ENCODE measurements at places on chromosomes 6 and 20.

- DNase-seq, result no peak
Observed at GRCh38 chr6:158313989-158314388, 1.7 kb downstream of the TULP4 start.

DNA sequence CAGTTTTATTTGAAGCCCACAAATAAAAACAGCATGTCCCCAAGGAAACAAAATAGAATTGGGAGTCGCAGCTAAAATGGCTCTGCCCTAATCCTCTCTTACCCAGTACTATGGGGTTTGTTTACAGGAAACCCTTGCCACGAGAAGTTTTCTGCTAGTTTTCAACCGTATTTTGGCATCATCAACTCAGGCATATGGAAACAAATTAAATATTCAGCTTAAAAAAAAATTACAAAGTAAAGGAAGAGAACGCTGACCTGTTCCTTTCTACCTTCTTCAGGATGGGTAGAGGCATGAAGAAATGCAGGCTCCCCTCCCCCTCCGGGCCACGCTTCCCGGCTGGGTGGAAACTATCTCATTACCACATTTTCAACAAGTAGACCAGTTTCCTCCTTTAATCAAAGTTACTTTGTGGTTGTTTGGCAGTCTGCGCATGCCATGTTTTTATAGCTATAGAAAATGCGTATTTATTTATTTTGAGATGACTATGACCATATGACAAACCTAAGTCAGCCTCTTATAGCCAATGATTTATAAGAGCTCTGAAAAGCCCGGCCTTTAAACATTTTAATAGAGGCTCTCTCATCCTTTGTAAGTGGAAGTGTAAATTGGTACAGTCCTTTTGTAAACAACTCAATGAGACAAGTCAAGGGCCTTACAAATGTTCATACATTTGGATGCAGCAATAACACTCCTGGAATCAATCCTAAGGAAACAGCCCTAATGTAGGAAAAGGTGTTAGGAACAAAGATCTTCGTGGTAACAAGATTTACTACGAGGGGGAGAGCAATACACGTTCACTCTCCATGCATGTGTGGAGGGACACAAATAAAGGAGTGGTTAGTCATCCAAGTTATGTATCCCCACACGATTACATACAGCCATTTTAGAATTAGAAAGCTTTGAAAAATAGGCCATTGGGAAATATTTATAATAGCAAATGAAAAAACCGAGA, 16.1 kb upstream of the ZNF217 start:
- peak; percentile 78 for DNase-seq

DNA sequence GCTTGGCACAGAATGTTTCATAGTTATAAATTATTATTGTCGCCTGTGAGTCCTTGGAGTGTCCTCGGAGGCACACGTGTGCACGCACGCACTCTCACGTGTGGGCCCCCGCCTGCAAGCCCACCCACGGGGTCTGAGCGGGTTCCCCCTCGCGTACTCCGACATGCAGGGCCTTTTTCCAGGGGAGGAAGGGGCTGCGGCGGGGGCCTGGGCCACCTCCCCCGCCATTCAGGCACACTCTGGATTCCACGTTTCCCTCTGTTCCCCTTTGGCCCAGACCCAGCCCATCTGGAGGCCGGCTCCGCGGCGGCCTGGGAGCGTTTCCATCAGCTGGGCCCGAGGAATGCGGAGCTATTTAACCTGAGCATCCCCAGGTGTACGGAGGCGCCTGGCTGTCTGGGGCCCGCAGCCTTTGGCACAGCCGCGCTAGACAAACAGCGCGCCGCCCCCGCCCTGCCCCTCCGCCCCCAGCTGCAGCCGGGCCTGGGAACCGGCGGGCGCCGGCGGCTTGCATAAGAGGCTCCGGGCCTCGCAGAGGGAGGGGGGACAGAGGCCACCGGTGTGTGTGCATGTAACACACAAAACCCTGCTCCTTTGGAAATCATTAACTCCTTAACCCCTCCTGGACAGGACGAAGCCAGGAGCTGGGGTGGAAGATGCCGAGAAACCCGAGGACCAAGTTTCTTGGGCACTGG, 3.3 kb downstream of the ID1 start:
- peak; percentile 59 for DNase-seq

GRCh38 chr6:4913705-4914419, 90.0 kb downstream of the RPP40 start:
- no peak for DNase-seq
